ENCODE measurements at places on chromosomes 1 and 21.
A peak's percentile ranks its signal among the peaks of the same experiment; 100 is the strongest.

DNA sequence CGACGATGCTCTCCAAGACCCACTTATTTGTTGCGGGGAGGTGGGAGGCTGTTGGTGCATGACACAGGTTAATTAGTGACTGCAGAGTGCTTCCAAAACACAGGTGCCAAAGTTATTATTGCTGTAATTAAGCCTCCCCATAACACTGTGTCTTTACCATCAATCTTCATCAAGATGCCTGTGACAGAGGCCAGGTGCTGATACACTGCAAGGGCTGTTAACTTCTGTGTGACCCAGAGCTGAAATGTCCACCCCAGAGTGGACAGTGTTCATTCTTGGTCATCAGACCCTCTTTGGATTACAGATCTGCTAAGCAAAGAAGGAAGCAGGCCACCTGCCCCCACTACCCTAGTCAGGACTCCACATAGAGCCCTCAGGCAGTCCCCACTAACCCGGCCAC is 55.5 kb downstream of the CAPN8 start:
- DNase-seq: no peak

DNA sequence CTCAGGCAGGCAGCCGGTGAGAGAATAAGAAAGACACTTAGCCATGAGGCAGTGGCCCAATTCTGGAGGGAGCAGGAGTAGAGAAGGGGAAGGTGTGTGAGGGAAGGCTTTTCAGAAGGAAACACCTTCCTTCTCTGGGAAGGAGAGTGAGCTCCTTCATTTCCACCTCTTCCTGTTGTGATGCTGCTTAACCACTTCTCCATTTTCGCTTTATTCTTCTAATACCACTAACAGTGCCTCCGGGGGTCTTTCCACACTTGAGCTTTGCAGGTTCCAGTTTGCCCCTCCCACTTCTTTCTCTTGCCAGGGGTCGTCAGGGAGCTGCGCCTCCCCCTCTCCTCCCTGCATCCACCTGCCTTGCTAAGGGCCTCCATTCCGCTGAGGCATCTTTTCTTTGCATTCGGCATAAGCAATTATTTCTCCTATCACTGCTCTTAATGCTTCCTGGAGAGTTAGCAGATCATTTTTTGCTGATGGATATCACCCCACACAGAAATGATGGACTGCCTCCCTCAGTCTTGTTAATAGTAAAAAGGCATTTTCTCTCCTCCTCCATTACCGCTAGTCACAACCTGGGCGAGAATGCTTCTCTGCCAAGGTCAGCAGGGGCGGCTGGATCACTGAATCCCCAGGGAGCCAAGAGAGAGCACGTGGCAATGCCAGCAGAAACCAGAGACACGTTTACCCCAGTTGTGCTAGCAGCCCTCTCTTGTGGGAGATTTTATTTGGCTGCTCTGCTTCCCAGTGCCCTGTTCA is 74.8 kb downstream of the ELAVL4 start:
- DNase-seq: no peak

DNA sequence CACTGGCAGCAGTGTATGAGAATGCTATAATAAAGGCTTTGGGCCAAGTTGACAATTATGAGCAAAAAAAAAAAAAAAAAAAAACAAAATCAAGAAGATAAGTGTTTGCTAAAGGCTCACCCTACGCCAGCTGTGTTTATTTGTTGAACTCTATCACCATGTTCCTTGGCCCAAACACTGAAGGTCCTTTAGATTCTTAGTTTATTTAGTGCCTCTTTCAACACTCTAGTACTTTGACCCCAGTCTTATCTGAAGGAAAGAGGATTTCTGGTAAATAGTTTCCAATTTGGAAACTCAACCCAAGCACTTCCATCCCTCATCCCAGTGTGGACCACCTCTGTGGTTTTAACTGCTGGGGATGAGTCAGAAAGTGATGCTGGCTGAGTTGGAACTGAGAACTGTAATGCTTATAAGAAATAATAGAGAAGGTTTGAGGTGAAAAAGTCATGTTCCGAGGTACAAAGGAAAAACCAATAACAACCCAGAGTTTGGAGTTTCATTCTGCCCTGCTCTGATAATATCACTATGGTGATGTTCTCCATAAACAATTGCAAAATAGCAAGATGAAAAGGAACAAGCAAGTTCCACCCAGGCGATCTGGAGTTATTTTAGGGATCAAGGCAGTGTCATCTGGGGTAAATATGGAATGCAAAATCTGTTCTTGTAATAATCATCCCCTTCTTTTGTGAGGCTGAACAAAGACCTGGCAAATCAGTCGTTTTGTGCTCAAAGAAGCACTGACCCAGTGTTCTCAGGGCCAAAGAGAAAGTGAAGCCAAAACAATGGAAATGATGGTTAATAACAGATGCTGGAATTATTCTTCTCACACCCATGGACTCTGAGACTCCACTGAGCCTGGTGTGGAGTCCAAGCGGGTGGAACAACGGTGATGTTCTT is 19.7 kb upstream of the CAPZB start:
- DNase-seq: no peak

DNA sequence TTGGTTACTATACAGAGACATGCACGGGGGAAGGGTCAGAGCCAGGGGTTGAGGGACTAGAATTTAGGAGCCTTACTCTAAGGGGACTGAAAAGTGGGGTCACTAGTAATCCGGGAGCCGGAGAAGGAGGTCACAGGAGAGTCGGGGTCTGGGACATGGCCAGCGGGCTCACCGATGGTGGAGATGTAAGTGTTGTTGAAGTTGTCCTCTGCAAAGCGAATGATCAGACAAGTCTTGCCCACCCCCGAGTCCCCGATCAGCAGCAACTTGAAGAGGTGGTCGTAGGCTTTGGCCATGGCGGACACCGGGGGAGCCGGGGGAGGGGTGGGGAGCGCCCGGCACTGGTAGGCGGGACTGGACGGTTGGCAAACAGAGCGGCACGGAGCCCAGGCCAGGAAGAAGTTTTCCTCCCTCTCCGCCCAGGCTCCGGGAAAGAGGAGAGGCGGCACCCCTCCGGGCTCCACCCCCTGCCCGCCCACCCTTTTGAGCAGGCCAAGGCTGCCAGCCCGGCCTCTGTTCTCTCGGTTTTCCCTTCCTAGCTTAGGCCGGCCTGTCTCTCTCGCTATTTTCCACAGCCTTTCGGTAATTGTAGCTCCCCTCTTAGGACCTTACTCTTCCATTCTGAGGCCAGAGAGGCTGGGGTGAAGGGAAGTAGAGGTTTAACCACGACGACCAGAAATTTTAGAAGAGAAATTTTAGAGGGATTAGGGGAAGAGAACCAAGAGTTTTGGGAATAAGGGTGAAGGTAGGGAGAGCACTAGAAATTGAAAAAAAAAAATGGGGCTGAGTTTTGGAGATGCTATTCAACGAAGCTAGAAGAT is at the start of gene RAB13:
Gene RAB13, minus strand, starts transcription at position 399 of the 821 bp plus-strand sequence. Its CDS starts 103 bp downstream, at position 296.
- no peak for DNase-seq

DNA sequence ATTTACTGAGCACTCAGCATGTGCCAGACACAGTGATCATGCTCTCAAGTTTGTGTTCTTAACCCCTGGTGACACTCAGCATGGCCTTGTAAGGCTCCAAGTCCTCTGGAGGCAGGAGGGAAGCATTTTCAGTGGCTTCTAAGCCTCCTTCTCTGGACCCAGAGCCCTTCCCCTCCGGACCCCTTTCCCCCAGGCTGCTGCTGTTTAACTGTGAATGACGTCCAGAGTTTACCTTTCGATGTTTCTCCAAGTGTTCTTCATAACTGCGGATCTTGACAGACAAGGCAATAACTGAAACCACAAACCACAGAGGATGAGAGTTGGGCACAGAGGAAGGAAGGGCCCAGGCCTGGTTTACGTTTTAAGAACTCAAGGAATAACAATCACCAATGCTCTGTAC is 6.5 kb downstream of the MRPS15 start:
- no peak for DNase-seq

- DNase-seq: no peak
These were observed 65.1 kb downstream of the GADD45A start for GRCh38 chr1:67749844-67750690.

GRCh38 chr1:245181158-245181517 is 26.4 kb downstream of the KIF26B start:
- DNase-seq: no peak

DNA sequence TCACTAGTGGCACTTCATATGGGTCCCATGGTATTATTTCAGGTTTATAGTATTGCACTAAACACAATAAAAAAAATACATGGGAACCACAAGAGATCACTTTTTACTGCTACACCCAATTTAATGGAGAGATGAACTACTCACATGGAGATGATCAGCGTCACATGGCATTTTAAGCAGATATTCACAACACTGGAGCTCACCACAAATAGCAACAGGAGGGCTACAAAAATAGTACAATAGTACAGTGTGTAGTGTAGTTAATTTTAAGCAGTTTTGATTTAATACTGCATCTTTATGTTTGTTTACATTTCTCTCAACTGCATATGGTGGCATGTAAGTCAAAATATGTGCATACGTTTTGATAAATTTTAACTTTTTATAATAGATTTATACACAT is 31.0 kb downstream of the SNX7 start:
- no peak for DNase-seq

GRCh38 chr21:14677639-14678179 is 131.6 kb upstream of the SAMSN1 start:
- DNase-seq: no peak

GRCh38 chr1:116994411-116994810 is 7.1 kb upstream of the CD101 start:
- DNase-seq: no peak

GRCh38 chr1:212618466-212619210 is 10.1 kb downstream of the ATF3 start:
- no peak for DNase-seq

DNA sequence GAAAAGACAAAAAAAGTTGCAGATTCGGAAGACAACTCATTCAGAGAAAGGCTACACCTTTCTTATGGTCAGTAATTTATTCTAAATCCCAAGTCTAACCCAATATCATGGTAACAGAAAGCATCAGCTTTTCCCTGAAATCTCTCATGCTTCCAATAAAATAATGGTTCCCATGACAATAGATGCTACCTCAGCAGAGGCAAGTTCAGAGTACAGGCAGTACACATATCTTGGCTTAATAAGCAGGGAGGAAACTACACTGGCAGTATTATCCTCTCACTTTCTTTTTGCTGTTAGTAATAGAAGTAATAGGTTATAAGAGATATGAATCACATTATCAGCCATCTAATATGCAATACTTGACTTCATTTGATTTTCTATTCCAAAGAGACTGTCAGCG is 137.1 kb downstream of the DPYD start:
- no peak for DNase-seq

GRCh38 chr1:228304225-228304624 is 96.4 kb downstream of the OBSCN start:
- DNase-seq: no peak

DNA sequence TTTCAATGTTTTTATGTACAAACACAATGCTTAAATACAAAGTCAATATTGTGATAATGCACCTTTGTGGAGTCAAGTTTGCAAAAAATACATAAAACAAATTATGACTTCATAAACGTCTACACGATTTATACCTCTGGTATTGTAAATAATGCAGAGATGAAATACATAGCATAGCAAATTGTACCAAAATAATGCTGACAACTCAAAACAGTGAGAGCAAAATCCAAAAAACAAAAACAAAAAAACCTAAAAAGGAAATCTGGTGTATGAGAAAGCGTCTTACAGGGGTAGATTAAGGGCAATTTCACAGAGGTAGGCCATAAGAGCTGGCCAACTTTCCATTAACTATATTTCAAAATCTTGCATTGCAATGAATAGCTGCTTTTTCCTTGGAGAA is 161.5 kb upstream of the LRRC7 start:
- DNase-seq: no peak

- DNase-seq: no peak
These were observed at the start of gene RGS21 for GRCh38 chr1:192316942-192317450. RGS21 (plus strand) TSS chr1:192316992; CDS start chr1:192343037, 26,045 bp downstream.

GRCh38 chr1:13702425-13703127 is 2.6 kb downstream of the PRDM2 start:
- DNase-seq: peak; percentile 78

- no peak for DNase-seq
These were observed 88.3 kb downstream of the RPE65 start for GRCh38 chr1:68361346-68361910.

DNA sequence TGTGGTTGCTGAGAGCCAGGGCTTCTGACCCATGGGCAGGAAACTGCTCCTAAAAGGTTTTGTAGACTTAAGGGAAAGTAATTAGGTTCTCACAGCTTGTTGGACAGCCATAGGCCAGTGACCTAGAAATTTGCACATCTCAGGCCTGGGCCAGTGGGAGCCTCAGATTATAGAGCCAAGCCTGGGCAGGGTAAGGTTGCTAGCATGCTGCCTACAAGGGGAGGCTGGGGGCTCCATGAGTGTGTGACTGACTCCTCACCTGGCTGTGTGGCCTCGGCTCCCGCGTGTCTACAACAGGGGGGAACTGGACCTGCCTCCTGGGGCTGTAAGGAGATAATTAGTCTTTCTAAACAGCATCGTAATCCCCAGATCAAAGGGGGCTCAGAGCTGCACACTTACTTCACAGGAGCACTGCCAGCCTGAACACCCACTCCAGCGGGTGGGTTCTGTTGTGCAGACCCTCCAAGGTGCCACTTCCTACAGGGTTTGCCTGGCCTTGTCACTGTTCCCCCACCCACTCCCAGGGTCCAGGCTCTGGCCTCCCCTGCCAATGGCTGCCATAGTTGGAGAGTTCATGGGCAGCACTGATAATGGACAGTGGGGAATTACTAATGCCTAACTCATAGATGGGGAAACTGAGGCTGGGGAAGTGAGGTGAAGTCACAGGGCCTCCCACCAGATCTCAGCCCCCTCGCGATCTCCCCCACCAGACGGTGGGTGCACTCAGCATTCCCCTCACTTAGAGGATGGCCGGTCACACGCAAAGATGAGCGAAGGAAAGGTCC is 230.4 kb upstream of the TMEM51 start:
- DNase-seq: no peak

DNA sequence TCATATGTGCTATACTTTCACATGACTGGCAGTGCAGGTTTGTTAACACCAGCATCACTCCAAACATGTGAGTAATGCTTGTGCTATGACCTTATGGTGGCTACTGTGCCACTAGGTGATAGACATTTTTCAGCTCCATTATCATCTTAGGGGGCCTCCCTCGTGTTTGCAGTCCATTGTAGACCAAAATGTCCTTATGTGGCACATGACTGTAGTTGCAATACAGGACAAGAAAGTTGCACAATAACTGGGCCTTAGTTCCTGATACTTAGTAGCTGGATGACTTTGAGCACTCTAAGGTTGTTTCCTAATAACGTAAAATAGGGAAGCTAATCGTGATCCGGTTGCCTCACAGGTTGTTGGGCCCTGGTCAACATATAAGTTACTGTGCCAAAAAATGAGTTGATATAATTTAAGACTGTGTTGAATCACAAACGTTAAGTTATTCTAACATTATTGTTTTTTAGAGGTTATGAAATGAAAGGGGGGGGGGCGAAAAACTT is 511 bp upstream of the SNX27 start:
- DNase-seq: peak; percentile 2

DNA sequence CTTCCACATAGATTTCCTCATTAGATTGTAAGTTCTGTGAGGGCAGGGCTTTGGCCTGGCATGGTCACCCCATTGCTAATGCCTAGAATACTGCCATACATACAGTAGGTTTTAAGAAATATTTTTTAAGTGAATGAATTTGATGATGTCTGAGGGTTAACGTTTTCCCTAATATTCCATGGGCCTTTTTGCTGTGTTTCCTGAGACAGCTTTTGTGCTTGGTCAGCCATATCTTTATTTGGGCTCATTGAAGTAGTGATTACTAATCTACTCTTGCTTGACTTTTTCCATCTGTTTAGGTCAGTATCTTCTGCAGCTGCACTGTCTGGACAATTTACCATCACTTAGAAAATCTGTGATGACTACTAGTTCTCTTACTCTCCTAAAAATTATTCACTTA is 3.5 kb downstream of the CDC42 start:
- no peak for DNase-seq

GRCh38 chr1:67214420-67215174 is 48.3 kb downstream of the IL23R start:
- peak; percentile 4 for DNase-seq

- no peak for DNase-seq
These were observed 93.4 kb upstream of the CSF3R start for GRCh38 chr1:36576118-36576517.
